ENCODE measurements at places on chromosomes 3 and 15. TPM values are rescaled to one million over a fixed set of nuclear protein-coding genes. Genes with fewer than 3 reads are reported as not detected.

Gene GOLGA6L9
- 7.9 TPM for total RNA-seq

Gene ATP13A4
- 2.1 TPM for total RNA-seq

Gene ELL3
- 2.9 TPM for total RNA-seq

Gene SCN11A
- total RNA-seq: 34.5 TPM

Gene MRAS
- total RNA-seq: 26.2 TPM

Gene STAB1
- 191 TPM for total RNA-seq

Gene ARNT2
- total RNA-seq: 7.2 TPM
